ENCODE measurements at places on chromosomes 2 and 18. TPM values are rescaled to one million over a fixed set of nuclear protein-coding genes. Genes with fewer than 3 reads are reported as not detected.
A peak's percentile ranks its signal among the peaks of the same experiment; 100 is the strongest.

DNA sequence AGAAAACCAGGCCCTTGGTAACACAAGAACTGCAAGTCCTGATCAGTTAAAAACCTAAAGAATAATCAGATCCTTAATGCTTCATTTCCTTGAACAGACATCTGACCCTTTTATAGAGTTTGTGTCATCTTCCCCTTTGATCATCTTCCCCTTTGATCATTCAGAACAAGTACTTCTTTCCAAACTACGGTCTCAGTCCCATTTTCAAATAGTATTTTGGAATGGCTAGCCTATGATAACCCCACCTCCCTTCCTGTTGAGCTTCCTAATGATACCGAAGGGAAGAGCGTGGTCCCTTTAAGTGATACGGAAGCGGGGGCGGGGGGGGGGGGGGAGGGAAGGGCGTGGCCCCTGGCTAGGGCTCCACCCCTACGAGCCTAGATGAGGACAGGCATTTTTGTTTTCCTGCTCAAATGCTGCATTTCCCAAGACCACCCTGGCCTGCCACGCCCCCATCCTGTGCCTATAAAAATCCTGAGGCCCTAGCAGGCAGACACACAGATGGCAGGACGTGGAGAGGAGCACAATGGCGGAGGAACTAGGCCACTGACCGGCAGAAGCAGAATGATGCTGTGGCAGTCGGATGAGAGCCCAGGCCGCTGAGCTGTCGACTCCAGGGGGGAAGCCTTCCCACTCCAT lies 24.1 kb upstream of the CHRNA1 start:
- no peak for DNase-seq

- no peak for DNase-seq
Measured at GRCh38 chr18:46423226-46423805, 233.7 kb downstream of the LOXHD1 start.

- no peak for DNase-seq
Measured at GRCh38 chr2:162243715-162244114, 470 bp upstream of the FAP start.

- DNase-seq: peak; percentile 48
Measured at GRCh38 chr2:74573747-74574562, 19.4 kb downstream of the DOK1 start.

GRCh38 chr18:10135302-10135926 lies 221.6 kb downstream of the VAPA start:
- DNase-seq: no peak

- DNase-seq: no peak
Measured at GRCh38 chr18:26185267-26185666, 41.0 kb upstream of the TAF4B start.

- peak; percentile 45 for DNase-seq
Measured at GRCh38 chr2:11343650-11344341, 640 bp downstream of the ROCK2 start.

DNA sequence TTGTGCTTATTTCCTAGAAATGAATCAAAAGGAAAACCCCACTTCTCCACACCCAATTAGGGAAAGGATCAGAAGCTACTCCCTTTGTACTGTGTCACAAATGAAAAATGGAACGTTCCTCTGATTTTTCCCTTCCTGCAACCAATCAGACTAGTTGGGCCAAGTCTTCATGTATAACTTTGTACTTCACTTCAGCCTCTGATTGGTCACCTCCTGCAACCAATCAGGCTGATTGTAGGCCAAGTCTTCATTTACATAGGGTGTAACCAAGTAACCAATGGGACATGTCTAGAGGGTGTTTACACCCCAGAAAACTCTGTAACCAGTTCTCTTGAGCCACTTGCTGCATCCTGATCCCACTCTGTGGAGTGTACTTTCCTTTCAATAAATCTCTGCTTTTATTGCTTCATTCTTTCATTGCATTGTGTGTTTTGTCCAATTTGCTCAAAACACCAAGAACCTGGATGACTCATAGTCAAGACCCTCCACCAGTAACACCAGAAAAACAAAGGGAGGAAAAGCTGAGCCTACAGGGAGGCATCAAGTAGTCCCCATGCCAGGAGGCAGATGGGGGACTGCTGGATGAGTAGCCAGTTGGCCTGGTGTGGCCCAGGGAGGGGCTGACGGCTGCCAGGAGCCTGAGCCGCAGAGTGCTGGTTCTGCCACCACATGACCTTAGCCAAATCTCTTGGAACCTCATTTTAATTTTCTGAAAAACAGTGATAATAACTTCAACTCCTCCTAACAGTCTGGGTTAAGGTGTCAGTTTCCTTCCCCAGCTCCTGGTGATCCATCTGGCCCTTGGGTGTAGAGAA lies 46.1 kb downstream of the SOWAHC start:
- no peak for DNase-seq

DNA sequence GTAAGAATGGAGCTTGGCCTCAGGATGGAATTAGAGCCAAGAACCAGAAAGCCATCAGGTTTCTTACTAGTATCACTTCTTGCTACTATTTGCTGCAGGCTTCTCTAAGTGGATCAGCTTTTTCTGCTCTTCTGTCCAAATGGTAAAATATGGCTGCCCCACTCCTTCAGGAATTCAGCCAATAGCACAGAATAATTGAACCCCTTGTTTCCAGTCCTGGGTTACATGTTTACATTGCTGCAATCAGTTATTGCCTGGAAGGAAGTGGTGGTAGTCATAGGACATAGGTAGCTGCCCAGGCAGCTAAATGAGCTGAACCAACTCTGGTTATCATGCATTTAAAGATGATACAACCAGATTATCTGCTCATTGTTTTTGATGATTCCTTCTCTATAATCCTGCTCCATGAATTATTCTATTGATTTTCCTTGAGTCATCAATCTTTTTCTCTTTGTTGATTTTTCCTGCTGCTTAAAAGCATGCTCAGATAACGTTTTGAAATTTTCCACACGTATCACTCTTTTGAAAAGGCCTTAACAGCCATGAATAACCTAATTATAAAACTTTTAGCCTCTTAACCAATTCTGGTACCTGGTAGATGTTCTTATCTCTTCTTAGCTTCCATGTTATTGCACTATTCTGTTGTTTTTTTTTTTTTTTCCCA lies 12.6 kb downstream of the AGPS start:
- DNase-seq: no peak

- no peak for DNase-seq
Measured at GRCh38 chr2:109231428-109231827, 102.4 kb downstream of the SH3RF3 start.

GRCh38 chr18:63105636-63106316 lies 213.8 kb downstream of the BCL2 start:
- DNase-seq: no peak

Gene C2orf78
- not detected for total RNA-seq

Gene CFC1
- total RNA-seq: not detected

Gene DPY30
- 71.3 TPM for total RNA-seq

Gene TCF23
- not detected for total RNA-seq

Gene LRRC30
- total RNA-seq: not detected

Measured in activated CD8-positive, alpha-beta T cell treated with anti-CD3 and anti-CD28 coated beads, Interleukin-2, amount 10 ng/mL, durations not matched to agents 7 days and 5 days (primary cell).